Frontal cortex (tissue), 4 donors: ENCODE measurements at places on chromosomes 11 and 22. TPM values are rescaled to one million over a fixed set of nuclear protein-coding genes. Genes with fewer than 3 reads are reported as not detected.

DNA sequence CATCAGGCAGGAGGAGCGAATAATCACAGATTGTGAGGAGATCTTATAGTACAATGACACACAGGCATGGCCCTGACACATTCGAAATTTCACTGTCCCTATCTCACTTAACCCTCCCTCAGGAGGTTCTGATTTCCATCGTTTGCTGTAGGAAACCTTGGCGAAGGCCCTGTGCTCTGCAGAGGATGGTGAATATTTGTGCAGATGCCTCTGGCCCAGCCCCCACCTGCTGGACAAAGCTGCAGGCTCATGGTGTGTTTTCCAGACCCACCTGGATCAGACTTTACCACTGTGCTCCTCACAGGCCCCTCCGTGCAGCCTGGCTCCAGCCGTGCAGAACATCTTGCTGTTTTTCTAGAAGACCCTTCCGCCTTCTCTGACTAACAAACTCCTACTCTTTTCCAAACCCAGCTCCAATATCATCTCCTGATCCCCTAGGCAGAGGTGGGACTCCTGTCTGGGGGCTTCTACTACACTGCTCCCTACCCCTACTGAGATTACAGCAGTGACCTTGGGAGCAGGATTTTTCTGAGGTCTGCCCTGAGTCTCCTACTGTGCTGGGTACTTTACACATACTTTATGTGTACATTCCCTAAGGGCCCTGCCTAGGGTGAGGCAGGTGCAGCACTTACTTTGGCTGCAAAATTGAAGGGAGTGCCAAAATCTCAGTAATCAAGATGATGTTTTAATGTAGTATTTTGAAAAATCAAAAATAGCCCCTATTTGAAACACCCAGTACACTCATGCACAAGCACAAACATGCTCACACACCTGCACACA lies 412.7 kb downstream of the SOX6 start:
- no peak for DNase-seq

GRCh38 chr11:10375280-10375971 lies 70.6 kb downstream of the ADM start:
- no peak for DNase-seq

DNA sequence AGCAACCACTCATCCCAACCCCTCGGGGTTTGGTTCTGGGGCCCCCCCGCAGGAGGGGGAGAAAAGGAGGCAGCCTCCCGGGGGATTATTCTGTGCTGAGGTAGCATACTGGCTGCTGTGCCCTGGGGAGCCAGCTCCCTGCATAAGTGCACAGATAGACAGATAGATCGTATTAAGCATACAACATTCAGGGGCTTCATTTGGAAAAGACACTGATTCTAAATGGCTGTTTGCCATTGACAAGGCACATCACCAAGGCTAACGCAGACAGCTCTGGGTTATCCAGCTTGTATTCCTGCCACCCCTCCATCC lies 547.9 kb downstream of the BUD13 start:
- DNase-seq, result no peak

The NUP98 gene
- 73.4 TPM for total RNA-seq

DNA sequence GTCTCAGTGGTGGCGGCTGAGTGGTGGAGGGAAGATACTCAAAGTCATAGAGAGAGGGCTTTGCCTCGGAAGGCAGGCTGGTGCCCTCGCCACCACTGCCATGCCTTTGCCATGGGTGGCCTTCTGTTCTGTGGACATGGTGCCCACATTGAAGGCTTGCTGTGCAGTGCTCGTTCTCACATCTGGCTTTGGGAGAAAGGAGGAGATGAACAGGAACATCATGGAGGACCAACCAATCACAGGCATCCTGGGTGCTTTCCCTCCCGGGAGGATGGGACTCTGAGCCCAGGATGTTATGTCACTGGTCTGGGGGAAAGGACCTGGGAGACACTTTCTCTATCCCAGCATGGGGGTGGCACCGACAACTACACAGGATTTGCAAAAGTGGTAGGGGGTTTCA lies 82.3 kb upstream of the NARS2 start:
- DNase-seq, result no peak

The C22orf15 gene
- total RNA-seq, result not detected

The RAB36 gene
- total RNA-seq, result 2.9 TPM

The CRYBB2 gene
- not detected for total RNA-seq
